BE2C (cell line): ENCODE measurements at places on chromosomes 13 and 19.

DNA sequence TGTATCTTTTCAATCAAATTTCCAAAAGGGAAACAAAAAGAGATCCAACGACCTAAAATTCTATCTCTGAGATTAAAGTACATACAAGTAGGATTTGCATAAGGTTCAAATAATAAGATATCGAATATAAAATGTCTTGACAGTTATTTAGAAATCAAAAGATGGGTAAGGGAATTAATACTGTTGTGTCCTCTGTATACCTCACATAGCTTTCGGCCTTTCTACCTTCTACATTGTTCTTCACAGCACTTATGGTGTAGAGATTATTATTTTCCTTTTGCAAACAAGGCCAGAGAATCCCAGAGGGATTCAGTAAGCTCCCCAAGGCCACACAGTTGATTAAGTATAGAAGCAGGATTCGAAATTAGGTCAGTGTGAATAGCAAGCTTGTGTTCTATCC is 403.6 kb downstream of the SPRY2 start:
- no peak for DNase-seq

- DNase-seq: no peak
Measured at GRCh38 chr19:46032597-46033025, 8.2 kb downstream of the IGFL4 start.

GRCh38 chr13:44052780-44053184 is 173.1 kb downstream of the LACC1 start:
- no peak for DNase-seq

GRCh38 chr13:113493315-113493951 is 2.9 kb upstream of the DCUN1D2 start:
- no peak for DNase-seq

GRCh38 chr13:94053986-94054593 is 425.4 kb downstream of the DCT start:
- DNase-seq: peak; percentile 45

GRCh38 chr13:102582256-102582655 is 14.5 kb upstream of the TPP2 start:
- no peak for DNase-seq

GRCh38 chr19:35061583-35062373 is 20.3 kb downstream of the HPN start:
- no peak for DNase-seq

DNA sequence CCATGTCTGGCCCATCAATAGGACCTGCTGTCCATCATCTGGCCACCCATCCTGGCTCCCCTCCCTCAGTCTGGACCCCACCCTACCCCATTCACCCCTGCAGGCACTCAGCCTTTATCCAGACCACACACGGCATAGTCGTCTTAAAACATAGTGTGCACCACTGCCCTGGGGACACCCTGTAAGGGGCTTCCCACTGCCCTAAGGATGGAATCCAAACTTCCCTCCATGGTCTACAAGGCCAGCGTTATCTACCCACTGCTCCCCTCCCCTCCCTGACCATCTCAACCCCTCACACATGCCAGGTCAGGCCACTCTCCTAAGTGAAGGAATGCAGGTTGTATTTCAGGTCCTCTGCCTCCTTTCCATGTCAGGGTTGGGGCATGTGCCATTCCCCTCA is 352.7 kb upstream of the ZNF507 start:
- DNase-seq: no peak
